ENCODE measurements at places on chromosomes 1 and 21.

- DNase-seq = no peak
These were observed 490.8 kb upstream of the ADGRL4 start for GRCh38 chr1:79497193-79497773.

GRCh38 chr1:5481889-5482288 is 510.3 kb downstream of the NPHP4 start:
- DNase-seq = peak; percentile 1

DNA sequence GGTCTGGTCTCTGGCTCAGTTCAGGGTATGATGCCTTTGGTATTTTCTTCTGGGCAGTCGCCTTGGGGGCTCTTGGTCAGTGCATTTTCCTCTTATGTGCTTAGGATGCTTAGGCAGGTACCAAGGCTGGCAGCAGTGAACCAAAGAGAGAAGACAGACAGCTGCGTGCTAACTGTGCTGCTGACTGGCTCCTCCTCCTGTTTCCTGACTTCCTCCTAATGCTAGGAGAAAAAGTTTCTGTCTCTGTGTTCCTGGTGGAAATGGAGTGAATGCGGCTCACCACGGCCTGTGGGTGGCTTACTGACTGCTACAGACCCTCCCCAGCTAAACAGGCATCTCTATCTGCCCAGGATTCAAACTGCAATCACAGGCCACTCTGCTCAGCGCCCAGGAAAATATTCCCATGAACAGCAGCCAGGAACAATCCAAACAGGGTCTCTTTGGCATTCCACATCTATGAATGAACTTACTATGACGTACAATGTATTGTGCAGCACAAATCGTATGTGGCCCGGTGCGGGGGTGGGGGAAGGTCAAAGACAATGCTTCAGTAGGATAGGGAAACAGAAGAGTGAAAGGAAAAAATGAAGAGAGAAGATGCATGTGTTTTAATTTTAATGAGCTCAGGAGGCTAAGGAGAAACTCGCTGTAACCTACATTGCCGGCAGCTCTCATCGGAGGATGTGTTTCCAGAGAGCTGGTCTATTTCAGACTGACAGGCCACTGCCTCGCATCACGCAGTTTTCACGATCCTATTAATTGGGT is 2.8 kb downstream of the ABCG1 start:
- no peak for DNase-seq

DNA sequence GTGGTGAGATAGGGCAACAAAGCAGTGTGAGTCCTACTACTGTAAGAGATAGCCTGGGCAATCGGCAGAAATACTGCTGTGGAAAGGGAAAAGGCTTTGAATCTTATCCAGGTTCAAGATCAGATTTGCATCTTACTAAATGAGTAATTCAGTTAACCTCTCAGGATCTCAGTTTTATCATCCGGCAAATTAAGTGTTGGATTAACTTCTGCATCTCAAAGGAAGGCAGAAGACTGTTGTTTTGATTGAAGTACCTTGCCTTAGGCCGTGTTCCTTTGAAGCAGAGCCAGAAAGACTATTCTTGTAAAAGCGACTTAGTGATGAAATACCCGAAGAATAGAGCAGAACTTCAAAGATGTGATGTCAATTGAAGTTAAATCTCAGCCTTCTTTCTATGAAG is 612.9 kb upstream of the USP24 start:
- no peak for DNase-seq

GRCh38 chr21:25887646-25888306 is 153.0 kb downstream of the GABPA start:
- no peak for DNase-seq

DNA sequence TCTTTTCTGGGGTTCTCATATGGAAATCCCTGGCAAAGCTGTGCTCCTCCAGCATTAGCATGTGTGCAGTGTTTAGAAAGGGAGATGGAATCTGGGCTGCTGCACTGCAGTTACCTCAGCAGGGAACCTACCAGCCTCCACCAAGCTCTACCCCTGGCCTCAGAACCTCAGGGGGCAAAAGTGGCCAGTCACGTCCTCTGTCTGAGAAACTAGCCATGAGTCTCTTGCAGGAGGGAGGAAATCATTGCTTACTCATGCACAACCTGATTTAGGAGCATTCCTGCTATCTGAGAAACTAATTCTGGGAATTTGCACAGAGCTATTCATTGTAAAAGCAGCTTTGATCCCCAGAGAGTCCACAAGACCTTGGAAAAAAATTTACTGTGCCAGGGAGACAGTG is 80.6 kb upstream of the IPO9 start:
- DNase-seq = no peak

DNA sequence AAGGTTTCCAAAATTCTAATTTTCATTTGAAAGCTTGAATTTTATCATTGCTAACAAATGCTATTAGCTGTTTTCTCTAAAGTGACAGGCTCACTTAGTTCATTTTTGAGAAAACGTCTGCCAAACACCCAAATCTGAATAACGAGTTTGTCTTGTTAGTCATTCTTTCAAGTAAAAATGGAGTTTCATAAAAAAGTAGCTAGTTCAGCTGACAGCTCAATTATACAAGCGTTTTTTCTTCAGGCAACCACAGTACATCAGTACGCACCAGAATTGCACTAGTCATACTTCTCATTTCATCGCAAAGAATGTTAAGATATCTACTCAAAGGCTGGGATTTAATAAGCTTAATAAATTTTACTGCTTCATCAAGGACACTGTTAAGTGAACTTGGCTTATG is 72.3 kb upstream of the SLFNL1 start:
- DNase-seq = no peak

- DNase-seq = no peak
These were observed 119.3 kb downstream of the HLCS start for GRCh38 chr21:36847189-36847588.

DNA sequence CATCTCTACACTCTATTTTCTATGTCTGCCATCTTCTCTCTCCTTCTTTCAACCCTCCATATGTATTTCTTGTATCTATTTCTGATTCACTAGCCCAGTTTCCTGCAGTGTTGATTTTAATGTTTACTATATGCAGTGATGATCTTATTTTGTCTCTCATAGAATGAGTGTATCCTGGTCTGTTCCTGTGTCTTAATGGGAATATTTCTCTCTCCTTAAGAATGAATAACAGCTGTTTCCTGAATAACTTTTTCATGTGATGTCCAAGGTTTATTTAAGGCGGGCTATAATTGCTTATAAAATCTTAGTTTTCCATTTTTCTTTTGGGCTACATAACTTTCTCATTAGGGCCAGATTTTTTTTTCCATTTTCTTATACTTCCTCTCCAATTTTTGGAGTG is 144.5 kb downstream of the C1orf21 start:
- DNase-seq = no peak

- no peak for DNase-seq
These were observed 16.3 kb downstream of the PIK3C2B start for GRCh38 chr1:204478172-204478899.

DNA sequence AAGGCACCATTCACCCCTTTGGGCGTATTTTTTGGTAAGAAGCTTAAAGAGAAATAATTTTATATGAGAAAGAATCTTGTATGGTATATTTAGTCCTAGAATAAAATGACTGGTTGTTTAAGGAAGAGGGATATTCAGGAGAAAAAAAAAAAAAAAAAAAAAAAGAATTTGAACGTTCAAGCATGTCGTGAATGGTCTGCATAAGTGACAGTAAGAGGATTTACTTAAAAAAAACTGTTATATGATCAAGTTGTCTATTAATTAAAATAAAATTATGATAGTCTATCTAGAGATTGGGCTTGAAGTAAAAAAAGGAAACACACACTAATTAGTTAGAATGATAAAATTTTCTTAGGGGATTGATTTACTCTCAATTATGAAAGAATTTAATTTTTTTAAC is 11.7 kb upstream of the OR14I1 start:
- no peak for DNase-seq

DNA sequence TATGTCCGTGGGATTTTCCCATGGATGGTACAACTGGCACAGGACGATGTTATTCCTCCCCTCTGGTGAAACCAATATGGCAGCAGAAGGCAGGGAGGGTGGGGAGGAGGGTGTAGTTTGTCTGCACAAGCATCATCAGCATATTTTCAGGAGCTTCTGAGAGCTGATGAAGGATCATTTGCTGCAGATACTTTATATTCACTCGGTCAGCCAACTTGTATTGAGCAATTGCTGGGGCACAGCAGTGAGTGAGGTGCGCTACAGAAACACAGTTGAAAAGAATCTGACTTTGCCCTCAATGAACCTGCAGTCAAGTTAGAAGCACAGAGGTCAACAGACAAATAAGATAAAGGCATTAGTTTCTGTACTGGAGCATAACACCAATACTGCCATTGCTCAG is 13.0 kb downstream of the PKP1 start:
- DNase-seq = no peak

- DNase-seq = no peak
These were observed 35.2 kb upstream of the DHCR24 start for GRCh38 chr1:54922040-54922761.

DNA sequence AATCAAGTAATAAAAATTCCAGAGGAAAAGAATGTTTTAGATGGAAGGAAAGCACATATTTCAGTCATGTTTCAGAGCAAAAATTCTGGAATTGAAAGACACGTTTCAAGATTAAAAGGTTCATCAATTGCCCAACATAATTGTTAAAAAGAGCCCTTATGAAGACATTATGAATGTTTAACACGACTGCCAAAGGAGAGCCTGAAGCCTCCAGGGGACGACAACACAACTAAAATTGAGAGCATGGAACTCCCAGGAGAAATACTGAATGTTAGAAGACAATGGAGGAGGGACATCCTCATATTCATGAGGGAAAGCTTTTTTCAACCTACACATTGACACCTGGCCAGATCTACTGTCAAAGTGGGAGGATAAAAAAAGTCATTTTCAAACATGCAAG is 16.0 kb downstream of the OR2T11 start:
- peak; percentile 7 for DNase-seq

- no peak for DNase-seq
These were observed 27.8 kb upstream of the SLC26A9 start for GRCh38 chr1:205971082-205971481.

DNA sequence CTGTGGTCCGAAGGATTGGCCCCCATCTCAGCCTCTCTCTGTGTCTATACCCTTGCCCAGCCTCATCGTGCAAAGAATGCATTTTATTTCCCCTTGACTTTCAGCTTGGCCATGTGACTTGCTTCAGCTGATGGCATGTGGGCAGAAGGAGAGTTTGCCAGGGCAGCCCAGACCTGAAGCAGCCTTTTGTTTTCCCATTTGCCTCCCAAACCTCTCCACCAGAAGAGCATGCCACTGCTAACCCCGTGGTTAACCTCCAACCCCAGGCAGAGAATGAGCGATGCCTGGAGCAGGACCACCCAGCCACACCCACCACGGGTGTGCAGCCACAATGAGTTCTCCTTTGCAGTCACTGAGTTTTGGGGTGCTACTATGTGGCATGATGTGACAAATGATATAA is 136.4 kb downstream of the SETD4 start:
- DNase-seq = no peak

DNA sequence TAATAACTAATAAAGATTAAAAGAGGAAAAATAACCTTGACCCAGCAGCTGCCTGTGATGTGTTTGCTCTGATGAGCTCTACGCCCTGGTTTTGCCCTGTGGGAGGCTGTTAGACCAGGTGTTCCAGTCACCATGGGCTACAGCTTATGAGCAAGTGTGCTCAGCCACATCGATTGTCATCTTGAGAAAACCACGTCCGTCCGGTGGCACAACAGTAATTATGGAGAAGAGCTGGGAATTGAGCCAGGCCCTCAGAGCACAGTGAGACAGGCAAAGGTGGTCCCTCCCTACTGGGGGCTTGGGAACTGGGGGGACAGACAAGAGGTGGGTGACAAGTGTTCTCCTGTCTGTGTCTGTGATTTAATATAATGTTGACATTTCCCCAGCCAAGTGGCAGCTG is 420.5 kb downstream of the MATN1 start:
- DNase-seq = no peak

DNA sequence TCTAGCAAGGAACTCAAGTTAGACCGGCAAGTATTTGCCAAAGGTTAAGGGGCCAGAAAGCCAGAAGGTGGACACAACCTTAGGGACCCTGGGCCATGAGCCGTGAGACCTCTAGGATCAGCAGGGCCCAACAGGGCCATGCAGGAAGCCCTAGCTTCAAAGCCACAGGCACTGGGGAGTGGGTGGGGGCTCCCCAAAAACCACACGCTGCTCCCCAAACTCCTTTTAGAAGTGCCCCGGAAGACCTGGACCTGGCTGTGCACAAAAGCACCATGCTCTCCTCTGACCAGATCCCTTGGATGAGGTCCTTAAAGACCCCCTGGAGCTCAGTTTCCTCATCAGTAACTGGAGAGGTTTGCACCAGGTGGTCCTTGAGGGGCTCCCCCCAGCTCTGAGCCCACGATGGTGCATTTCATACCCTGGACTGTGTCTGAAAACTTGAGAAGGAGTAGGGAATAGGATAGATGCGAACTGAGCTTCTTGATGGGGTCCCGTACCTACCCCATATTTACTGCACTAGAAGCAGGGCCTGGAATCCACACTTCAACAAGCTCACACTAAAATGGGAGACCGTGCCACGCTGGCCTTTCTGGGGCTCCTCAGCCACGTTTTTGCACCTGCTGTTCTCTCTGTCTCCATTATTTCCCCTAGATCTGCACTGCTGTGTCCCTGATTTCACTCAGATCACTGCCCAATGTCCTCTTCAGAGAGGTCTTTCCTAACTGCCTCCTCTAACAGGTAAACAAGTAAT is 40.6 kb upstream of the LBR start:
- no peak for DNase-seq

DNA sequence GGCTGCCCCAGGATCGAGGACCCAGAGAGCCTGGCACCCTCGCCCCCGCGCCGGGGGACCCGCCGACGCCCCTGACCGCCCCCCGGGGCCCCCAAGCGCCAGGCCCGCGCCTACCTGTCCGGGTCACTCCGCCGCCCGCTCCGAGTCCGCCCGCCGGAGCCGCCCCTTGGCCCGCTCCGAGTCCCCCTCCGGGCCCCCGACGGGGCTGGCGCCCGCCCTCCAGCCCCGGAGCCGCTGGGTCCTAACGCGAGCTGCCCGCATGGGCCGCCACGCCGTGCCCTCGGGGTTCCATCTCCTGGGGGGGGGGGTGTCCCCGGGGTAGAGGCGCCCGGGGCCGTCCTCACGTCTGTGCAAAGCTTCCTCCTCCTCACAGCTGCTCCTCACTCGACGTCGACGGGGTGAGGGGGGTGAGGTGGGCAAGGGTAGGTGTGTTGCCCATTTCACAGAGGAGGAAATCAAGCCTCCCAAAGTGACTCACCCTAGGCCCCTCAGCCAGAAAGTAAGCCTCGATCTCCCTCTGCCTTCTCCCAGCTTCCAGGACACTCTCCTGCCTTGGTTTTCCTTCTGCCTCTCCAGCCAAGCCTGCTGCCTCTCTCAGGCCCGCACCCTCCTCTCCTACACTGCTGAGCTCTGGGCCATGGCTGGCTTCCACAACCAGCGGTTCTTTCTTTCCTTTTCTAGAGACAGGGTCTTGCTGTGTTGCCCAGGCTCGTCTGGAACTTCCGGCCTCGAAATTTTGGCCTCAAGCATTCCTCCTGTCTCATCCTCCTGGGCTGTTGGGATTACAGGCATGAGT is at the start of gene MFAP2:
Gene MFAP2 (minus strand): TSS at position 148 of the 796 bp plus-strand sequence. CDS start 2,347 bp downstream, outside the sequence.
- no peak for DNase-seq

- DNase-seq = peak; percentile 43
These were observed 374 bp downstream of the SH2D5 start for GRCh38 chr1:20732071-20732587.

- no peak for DNase-seq
These were observed 247.0 kb downstream of the KCNT2 start for GRCh38 chr1:196361112-196361714.

Data from activated CD8-positive, alpha-beta memory T cell treated with anti-CD3 and anti-CD28 coated beads for 1 hour (primary cell).